ENCODE measurements at places on chromosomes 5 and 9.

DNA sequence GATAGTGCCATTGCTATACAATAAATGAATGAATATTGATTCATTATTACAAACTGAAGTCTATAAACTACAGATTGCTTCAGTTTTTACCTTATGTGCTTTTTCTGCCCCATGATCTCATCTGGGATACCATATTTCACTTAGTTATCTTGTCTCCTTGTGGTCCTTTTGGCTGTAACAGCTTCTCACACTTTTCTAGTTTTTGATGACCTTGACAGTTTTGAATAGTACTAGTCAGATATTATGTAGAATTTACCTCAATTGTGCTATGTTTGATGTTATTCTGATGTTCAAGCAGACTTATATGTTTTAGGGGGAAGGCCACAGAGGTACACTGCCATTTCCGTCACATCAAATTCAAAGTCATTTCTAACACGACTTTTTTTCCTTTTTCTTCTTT, 2364.3 kb upstream of the ACO1 start:
- no peak for DNase-seq

- no peak for DNase-seq
These were observed 99.3 kb downstream of the CDK5RAP2 start for GRCh38 chr9:120480707-120481106.

- no peak for DNase-seq
These were observed 87.9 kb downstream of the NUDT12 start for GRCh38 chr5:103474677-103475076.

DNA sequence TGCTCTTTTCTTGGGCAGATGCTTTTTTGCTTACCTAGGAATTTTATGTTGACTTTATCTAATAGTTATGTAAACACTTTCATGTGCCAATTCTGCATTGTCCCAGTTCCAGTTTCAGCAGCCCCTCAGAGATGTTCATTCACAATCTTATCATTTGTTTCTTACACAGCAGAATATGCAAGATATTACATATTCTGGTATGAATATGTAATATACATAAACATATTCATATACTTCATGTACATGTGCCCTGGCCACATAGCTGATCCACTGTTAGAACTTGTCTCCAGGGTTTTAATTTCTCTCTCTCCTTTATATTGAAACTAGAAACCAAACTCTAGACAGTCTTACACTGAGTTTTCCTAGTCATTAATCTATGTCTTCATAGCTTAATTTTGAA, 90.2 kb upstream of the PARP8 start:
- DNase-seq = no peak

DNA sequence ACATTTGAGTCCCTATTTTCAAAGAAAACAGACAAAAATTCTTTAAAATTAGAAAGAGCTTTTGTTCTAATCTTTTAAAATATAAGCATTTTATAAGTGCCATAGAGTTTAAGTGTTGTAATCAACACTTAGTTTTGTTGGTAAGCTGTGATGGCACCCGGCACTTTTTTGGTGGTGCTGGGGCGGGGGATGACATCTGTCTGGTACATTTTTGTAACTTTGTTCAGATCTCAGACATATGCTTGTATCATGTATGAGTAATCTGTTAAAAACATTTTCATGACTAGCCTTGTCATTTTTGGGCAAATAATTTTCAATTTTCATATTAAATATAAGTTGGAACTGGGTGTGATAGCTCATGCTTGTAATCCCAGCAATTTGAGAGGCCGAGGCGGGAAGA, 51.7 kb downstream of the UBAP1 start:
- no peak for DNase-seq

DNA sequence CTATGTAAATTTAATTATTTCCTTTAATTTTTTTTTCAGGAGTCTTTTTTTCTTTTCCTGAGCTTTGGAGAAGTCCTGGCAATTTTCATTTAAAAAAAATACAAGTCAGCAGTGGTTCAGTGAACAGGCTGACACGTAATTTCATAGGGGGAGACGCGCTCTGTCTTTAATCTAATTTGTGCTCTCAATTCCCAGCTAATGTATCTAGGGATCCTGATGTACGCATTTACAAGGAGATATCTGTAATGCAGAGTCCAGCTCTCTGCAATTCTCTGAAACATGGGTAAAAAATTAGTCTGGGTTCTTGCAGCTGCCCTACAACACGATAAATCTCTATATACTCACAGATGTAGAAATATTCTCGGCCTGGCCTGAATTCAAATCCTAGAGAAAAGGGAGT, 243.9 kb downstream of the EFNA5 start:
- no peak for DNase-seq

DNA sequence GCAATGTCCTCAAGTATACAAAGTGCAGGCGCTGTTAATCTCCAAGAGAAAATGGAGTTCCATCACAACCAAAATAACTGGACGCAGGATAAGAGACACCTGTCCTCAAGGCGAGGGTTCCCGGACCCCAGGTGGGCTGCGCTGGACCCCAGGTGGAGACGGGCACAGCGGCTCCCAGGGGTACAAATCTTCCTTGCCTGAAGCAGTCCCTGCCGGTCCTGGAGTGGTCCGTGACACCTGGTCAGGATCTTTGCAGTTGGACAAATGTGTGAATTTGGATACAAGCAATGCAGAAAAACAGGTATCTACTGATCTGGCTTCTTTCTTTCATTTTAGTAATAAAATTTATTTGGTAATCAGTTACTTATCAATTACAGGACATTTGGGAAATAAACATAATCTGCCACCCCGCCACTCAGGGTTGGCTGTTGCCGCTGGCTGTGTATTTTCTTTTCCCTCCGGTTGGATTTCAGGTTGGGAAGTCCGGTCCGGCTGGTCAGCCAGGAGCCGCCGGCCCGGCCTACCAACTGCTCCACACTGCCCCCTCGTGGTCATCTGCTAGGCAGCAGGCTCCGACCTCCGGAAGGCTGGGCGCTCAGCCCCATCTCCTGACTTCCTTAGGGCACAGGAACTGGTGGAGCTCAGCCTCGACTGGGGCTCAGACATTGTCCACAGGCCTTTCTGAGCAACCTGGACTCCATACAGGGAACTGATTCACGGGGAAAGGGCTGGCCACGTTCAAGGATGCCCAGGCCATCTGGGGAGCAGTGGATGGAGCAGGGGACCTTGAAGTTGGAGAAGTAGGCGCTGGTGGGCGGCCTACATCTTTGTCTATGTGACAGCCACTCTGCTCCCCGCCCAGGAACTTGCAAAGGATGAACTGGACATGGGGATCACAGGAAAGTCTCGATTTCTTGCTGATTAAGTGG, 43.4 kb downstream of the NXNL2 start:
- peak; percentile 41 for DNase-seq

DNA sequence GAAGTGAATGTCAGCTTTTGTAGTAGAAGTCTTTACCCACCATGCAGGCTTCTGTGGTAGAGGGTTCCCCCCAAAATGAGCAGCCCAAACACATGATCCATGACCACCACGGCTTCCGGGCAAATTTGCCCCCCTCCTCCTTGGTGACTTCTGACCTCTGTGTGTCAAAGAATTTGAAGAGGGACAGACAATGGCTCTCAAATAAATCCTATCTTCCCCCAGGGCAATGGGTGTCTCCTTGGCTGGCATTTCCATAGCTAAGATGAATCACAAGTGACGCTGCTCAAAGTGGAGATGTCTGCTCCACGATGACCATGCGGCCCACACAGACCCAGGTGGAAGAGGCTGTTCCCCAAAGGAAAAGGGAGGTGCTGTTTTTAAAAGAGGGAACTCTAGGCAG, 30.2 kb upstream of the BOD1 start:
- DNase-seq = no peak

- no peak for DNase-seq
These were observed 7.3 kb upstream of the FOXB2 start for GRCh38 chr9:77011973-77012821.

GRCh38 chr9:16345902-16346301, 524.6 kb downstream of the BNC2 start:
- DNase-seq = no peak

- DNase-seq = no peak
These were observed 2.1 kb downstream of the NR4A3 start for GRCh38 chr9:99823681-99824377.

DNA sequence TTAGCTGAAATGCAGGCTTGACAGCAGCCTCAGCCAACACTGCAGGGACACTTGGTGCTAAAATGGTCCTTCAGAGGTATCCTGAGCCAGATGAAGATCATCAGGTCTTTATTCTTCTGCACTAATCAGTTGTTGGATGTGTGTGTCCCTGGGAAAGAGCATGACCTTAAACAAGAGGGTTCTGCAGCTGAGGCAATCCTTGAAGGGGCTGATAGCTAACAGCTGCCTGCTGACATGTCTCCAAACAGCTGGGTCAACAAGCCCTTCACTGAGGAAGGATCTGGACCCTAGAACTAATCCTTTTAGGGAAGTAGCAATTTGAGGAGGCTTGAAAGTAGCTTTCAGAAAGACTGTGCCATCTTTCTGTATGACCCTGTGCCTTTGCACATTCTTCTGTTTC, 376.3 kb upstream of the ACTBL2 start:
- DNase-seq = no peak

GRCh38 chr9:96148634-96149532, 153.1 kb downstream of the HSD17B3 start:
- no peak for DNase-seq

GRCh38 chr9:84492366-84493159, 152.0 kb upstream of the SLC28A3 start:
- DNase-seq = no peak

- no peak for DNase-seq
These were observed 64.1 kb upstream of the SPOCK1 start for GRCh38 chr5:137563301-137563645.

DNA sequence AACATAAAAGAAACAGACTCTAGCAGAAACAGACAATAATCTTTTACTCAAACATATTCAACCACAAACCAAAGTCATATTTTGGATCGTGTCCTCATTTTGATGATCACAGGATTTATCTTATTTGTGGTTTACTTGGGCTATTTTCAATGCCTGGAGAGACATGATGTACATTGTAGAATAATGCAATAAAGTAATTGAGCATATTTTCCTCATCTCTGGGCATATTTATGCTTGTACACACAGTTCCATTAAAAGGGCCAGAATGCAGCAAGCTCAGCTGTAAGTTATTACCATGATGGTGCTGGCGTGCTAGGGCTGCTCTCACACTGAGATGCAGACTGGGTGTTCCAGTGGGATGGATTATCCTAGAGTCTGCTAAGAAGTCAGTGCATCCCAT, 456.7 kb downstream of the TLE4 start:
- DNase-seq = no peak

DNA sequence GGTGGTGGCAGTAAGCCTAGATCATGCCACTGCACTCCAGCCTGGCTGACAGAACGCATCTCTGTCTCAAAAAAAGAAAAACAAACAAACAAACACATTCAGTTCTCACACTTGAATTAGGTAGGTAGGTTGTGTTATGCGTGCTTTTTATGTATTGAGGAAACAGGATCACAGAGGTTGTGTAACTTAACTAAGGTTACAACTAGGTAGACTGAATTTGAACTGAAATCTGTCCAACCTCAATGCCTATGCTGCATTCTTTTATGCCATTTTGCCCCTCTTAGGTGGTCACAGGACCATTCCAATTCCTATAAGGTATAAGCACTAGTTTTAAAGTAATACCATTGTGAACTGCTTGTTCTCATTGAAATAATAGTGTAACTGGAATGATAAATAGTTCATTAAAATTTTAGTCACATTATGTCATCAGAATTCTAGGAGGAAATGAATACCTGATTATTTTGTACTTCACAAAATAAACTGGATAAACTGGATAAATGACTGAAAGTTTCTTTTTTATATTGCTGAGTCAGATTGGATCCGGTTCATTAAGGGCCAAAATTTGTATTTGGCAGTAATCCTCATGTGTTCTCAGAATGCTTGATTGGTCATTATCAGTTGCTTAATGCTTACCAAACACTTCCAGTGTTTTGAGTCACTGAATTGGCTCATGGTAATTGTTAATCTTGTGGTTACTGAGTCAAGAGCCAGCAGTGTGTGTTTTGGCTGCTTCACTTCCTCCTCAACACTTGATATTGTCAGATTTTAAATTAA, 7.1 kb downstream of the UBAP1 start:
- peak; percentile 65 for DNase-seq

GRCh38 chr5:16695779-16696178, 79.0 kb upstream of the RETREG1 start:
- DNase-seq = no peak

GRCh38 chr5:27316271-27316650, 277.9 kb upstream of the CDH9 start:
- peak; percentile 89 for DNase-seq

DNA sequence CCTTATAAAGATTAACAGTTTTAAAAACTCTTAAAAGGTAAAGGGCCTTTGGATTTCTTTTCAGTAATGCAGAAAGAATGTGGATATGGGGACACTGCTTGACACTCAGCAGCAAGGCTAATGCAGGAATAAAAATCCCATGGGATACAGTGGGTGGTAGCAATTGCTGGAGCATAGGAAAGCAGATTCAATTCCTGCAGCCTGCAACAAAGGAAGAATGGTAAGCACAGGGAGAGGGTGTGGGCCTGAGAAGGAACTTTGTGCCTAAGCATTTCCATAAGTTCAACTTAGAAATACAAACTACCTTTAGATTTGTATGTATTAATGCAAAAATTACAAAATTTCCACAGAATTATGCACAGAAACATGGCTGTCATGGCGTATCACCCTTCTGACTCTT, 65.8 kb upstream of the CDK5RAP2 start:
- no peak for DNase-seq

GRCh38 chr5:81520769-81521168, 126.8 kb upstream of the ACOT12 start:
- DNase-seq = no peak

- no peak for DNase-seq
These were observed 5.1 kb upstream of the AGXT2 start for GRCh38 chr5:35052838-35053237.

DNA sequence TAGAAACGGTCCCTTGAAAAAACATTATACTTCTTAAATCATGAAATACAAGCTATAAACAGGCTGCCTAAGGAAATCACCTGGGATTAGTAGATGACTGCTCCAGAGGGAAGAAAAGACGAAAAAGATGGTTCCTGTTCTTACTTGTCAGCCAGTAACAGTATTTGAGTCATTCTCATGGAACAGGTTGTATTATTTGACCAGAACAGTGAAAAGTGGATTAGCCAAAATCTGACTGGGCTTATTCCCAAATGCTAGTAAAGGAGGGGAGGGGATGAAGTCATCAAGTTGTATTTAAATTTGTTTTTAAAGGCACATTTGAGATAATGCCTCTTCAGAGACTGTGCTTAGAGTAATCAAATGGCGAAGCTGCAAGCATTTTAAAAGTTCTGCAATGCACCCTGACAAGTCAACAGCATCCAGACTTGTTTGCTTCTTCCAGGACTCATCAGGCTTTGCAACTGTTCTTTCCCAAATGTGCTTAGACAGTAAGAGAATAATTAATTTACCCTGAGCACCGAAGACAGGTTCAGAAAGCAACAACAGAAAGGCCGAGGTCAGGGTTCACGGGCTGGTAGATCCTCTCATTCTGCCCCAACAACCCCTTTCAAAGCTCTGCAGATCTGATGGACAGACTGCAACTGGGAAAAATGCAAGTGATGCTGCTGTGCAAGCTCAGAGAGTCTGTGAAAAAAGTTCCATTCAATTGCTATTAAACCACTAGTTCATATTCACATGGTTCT, 800.6 kb downstream of the KCTD16 start:
- no peak for DNase-seq
